Stimulated activated CD4-positive, alpha-beta T cell treated with anti-CD3 and anti-CD28 coated beads, Interleukin-15, amount 100 ng/mL, for 48 hours (primary cell): ENCODE measurements at places on chromosomes 3 and 15.

DNA sequence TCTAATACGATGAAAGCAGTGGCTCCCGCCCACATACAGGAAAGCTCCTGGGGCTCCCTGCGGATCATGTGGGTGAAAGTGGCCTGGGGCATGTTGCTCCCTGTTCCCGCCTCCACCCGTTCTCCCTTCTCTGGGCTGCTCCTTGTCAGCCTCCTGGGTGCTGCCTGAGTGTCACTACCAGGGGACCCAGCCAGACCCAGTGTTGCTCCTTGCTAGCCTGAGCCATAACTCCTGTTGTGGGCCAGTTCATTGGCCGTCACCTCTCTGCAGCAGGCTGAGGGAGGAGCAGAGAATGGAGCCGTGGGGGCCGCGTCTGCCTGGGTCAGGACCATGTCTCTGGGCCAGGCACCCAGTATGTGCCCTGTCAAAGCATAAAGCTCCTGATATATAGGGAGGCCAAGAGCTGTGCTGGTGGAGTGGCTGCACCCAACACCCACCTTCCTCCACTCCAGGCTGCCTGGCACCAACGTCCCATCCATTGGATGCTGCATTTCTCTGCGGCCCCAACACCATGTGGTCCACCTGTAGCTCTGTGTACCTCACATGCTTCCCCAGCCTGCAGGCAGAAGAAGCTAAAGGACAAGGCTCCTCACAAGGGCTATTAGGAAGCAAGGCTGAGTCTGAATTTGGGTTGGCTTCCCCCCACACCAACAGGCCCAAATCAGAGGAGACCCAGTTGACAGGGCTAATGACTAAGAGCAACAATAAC lies 40.5 kb downstream of the KLF13 start:
- no peak for DNase-seq

DNA sequence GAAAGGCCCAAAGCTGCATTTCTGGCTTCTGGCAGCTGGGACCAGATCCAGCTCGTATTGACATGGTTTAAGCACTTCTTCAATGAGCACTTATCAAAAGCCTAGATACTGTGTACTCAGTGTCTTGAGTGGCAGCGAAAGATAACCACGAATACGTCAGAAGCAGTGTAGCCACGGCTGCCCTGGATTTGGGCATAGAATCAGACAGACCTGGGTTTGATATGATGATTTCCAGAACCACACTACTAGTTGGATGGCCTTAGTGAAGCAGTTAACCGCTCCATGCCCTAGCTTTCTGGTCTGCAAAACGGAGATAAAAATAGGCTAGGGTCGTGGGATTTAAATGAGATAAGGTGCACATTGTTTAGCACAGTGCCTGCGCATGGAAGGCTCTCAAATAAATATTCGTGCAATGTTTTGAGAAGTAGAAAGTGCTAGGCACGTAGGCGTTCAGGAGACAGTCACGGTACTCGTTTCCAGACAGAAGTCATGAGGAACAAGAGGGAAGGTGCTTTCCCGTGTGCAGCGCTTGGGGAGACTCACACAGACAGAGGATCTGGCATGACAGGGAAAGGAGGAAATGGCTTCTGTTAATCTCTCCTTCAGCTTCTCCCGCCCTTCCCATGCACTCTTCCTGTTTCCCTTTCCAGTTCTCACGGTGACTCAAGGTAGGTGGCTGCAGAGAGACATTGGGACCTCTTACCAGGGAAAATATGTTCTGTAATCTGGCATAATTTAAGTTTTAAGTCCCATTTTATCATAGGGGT lies 70.3 kb downstream of the CCNL1 start:
- DNase-seq = no peak

DNA sequence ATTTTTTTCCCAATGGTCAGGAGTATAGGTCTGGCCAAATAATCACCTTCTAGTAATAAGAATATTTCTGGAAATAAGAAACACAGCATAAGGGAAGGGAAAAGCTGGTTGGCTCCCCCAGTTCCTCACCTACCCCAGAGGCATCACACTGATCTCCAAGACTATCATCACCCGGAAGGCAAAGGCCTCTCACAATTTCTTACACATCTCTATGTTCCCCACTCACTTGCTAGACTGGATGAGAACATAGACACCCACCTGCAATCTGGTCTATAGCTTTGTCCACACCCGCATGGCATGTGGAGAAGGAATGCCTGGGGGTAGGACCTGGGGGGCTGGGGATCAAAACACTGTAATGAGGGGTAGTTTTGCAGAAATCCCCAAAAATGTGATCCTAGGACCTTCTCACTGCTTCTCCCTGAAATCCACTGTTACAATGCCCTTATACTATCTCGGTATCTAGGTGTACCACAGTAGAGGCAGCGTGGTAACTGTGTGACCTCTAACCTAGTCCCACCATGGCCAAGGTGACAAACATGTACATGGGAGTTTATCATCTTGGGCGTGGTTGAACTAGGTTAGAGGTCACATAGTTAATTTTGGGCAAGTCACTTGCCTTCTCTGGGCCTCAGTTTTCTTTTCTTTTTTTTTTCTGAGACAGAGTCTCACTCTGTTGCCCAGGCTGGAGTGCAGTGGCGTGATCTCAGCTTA lies 29.5 kb upstream of the NRROS start:
- no peak for DNase-seq

DNA sequence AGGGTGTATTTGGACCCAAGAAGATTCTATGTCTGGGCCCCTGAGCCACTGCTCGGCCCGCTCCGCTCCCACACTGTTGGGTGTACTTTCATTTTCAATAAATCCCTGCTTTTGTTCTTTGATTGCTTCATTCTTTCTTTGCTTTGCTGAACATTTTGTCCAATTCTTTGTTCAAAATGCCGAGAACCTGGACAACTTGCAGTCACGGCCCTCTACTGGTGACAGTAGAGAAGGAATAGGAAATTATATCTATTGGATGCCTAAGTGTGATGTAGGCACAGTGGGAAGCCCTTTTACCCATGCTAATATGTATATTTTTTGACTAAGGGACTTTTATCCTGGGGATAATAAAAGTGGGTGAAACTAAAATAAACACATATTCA lies 340.8 kb downstream of the LRRC3B start:
- DNase-seq = no peak

GRCh38 chr15:89526181-89526580 lies 29.8 kb upstream of the RHCG start:
- no peak for DNase-seq

DNA sequence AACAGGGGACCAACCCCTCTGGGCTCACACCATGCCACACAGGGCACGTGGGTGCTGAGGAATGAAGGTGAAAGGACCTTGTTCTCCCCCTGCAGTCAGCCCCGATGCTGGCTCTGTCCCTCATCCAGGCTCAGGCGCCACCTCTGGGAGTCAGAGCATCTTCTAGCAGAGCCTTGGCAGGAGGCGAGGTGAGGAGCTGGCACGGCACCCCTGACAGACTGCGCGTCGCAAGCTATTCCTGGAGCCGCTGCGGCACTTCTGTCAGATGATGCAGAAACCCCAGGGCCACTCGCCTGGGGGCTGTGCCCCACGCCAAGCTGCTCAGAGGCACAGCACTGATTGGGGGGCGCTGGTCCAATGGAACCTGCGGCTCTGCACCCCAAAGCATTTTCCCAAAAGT lies 62.0 kb downstream of the MGLL start:
- no peak for DNase-seq

DNA sequence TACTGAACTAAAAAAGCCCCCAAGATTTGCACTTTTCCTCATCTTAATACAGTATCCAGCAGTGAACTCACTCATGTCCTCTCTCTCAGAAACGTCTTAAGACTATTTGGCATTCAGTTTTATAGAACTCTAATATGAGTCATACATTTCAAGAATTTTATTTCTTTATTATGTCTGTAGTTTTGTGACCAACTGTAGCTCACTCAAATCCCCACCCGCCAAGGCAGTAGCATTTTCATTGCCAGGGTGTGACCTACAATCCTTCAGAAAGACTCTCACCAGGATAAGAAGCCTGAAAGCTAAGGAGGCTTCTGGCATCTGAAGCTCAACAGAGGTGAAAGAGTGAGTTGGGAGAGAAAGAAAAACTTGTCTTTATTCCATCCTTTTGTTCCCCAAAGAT lies 537.1 kb downstream of the RSL24D1 start:
- no peak for DNase-seq

DNA sequence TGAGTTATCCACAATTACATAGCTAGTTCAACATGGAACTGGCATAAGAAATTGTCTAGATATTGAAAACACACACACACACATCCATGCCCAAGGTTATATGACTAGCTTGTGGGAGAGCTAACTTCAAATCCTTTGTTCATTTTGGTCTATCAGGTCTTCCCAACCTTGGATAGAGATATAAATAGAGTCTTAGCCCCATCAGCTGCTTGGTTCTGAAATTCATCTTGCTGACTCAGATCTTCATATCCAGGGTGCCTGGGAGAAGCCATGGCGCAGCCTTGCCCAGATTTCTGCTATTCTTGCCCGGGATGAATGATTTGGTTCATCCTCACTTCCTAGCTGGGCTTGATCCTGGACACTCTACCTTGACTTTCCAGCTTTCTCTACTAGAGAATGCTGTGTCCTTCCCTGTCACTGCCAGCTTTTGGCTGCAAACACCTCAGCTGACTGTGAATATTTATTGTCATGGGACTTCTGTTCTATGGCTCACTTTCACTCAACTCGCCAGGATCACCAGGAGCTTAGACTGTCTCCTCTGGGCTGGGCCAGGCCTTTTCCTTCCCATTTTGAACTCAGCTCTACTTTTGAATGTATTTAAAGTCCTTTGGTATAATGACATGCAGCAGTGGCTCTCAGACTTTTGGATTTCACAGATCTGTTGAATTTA lies 324.4 kb downstream of the AGBL1 start:
- DNase-seq = no peak

DNA sequence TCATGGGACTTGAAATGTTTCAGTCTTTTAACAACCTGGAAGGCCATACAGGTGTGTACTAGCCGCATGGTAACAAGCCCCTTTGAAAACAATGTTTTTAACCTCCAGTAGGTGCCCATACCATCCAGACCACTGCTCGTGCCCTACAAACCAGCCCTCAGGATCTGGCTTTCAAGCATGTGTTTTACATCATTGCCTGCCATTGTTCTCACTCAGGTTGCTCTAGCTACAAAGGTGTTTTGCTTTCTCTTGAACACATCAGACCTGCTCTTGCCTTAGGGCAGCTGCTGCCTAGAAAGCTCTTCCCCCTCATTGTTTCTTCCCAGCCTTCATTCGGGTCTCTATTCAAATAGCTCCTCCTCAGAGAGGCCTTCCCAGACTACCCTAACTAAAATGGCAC lies 32.3 kb upstream of the MAP3K13 start:
- no peak for DNase-seq

DNA sequence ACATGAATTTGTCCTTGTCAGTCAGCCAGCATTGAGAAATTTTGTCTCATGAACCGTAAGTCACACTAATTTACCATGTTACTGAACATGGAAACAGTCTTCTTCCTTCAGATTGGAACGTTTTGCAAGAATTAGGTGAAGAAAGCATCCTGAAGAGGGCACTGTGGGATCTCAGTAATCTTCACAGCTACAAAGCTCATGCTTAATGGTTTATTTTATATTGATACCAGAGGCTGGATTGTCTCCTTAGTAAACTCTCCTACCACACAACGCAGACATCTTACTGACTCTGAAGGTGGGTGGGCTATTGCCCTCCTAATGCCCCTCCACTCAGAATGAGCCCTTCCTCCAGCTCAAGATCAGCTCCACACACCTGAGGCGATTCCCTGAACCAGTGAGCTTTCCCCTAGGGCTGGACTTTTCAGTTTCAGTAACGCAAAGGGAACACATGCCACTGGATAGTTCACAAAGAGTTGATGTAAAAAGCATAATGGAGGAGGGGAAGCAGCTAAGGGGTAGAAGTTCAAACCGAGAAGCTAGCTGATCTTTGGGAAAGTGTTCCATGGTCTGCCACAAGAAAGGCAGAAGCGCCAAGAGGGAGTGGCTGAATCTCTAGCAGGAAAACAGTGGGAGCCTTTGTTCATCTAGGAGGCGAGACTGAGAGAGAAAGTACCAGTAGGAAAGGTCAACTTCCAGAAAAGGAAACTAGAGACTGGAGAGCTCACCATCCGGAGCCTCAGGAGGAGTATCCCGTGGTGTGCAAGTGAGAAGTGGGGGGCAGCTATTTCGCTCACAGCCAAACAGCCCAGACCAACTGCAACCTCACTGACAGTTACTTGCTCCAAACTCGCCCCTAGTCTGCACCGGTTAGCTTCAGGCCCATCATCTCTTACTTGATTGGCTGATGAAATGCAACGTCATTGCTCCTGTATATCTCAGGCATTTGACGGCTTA lies at the start of gene SLC9C1:
SLC9C1 (minus strand) TSS at position 849 of the 954 bp plus-strand sequence. CDS start 7,425 bp downstream, outside the sequence.
- no peak for DNase-seq

GRCh38 chr3:187125319-187126031 lies 13.8 kb downstream of the RPL39L start:
- DNase-seq = no peak

- no peak for DNase-seq
These were observed 192.2 kb upstream of the GADL1 start for GRCh38 chr3:31086698-31087097.

- DNase-seq = no peak
These were observed 32.1 kb upstream of the EBLN2 start for GRCh38 chr3:73029321-73029796.

DNA sequence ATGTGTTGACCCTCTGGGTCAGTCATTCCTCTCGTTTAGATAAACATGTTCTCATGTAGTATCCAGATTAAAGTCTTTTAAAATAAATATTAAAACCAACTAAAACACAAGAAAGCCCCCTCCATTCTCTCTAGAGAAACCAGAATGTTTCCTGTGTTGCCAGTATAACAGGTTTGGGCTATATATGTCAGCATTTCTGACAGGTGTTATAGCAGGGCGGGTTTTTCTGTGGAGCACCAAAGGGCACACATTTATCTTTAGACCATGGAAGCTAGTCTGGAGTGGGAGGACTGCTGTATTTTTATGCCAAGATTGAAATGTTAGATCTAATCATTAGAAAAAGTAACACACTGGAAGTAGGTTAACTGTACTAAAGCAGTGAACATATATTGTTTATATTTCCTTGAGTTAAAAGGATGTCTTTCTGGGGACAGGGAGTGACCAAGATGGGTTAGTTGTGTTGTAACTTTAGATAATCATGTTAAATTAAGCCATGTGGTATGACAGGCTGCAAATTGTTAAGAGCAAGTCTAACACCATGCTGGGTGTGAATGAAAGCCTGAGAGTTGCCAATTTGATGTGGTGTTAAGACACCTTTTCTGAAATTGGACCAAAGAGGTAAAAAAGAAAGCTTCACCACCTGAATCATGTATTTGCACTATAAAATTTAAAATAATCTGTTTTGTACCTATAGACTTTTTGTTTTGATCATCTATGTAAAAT lies 15.6 kb downstream of the KCTD6 start:
- no peak for DNase-seq

- DNase-seq = no peak
These were observed 155.3 kb downstream of the SHQ1 start for GRCh38 chr3:72692990-72693389.

DNA sequence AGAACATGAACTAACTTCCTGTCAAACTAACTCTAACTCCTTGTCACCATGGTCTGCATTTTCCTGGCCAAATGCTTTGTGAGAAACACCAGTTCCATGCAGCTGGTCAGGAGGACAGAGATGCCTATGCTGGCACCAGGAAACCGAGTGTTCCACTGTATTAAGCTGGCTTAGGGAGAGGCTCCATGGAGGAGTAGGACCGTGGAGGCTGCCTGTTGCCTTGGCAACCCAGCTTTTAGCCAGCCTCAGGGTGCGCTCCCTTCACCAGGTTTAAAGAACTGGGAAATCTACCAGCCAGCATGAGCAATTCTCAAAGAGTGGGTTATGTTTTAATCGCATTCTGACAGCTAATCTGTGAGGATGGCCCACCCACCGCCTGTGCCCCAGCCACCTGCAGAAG lies 394.1 kb downstream of the OCA2 start:
- no peak for DNase-seq
